ENCODE measurements at places on chromosomes 2 and 18.

DNA sequence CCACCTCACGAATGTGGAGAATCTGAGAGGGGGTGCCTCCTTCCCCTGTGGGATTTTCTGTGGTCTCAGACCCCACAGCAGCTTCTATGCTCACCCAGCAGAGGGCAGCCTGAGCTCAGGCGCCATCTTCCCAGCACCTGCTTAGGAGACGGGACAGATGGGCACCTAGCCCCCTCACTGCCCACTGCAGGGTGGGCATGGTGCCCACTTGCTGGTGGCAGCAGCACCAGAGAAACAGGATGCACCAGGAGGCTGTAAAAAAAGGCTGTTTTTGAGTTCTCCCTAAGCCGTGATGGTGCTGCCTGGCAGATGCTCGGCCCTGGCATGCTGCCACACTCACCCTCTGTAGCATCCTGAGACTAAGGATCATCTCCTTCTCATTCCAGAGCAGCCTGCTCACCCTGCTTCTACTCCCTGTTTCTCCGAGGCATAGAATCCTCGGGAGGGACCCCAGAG, 19.1 kb upstream of the SLC20A1 start:
- peak; percentile 31 for DNase-seq

GRCh38 chr2:176239031-176239430, 30.2 kb upstream of the MTX2 start:
- DNase-seq: no peak

- peak; percentile 32 for DNase-seq
These were observed 178.1 kb upstream of the PKDCC start for GRCh38 chr2:41869542-41870264.

DNA sequence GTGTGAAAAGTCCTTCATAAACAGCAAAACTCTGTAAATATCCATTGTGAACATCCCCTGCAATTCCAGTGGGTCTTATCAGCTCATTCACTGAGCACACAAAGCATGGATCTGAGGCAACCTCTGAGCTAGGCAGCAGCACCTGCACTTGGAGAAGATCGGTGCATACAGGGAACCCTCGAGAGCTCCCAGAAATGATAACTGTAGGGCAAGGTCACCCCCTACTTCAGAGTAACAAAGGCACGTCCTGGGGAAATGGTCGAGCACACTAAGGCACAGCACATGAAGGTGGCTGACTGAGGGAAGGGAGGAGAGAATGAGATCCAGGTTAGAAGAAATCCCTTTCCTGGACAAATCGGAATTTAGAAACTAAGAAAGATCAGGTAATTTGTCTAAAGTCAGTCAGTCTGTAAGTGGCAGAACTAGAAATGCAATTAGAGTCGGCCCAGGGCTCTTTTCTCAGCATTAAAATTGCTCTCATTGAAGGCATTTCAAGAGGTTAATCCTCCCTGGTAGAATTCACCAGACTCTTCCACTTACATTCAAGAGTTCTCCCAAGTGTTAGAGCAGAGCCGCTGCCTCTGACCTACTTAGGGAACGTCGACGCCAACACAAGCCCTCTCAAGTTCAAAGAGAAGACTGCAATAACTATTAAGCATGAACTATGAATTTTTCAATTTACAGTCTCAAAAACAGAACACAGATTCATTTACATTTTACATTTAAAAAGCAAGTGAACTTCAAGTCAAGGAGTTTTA, 45.9 kb downstream of the PXDN start:
- no peak for DNase-seq

DNA sequence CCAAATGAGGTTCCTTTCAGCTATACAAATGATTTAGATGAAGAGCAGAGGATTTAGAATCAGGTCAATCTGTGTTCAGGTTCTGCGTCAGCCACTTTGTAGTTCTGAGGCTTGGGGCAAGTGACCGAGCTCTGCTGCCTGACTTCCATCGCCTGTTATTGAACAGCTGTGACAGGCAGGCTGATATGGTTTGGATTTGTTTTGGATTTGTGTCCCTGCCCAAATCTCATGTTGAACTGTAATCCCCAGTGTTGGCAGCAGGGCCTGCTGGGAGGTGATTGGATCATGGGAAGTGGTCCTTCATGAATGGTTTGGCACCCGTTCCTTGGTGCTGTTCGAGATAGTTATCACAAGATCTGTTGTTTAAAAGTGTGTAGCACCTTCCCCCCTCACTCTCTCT, 18.6 kb downstream of the TYMS start:
- DNase-seq: no peak

DNA sequence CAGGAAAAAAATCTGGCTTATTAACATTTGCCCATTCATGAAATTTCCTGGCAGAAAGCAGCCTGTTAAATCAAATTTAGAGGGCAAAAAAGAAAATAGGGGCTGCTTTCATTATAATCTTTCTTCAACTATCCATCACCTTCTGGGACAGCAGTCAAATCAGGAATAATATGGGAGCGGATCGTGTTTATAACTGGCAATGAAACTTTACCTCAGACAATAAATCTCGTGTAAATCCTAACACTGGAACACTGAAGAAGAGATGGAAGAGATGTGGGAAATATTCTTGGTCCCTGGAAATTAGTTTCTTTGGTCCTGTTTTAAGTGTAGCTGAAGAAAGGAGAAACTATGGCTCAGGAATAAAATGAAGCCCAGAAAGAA, 77.5 kb upstream of the SERTAD2 start:
- DNase-seq: no peak
